Pulmonary artery endothelial cell (primary cell): ENCODE measurements at places on chromosomes 16 and 17. TPM values are rescaled to one million over a fixed set of nuclear protein-coding genes. Genes with fewer than 3 reads are reported as not detected.

Gene ZFP3
- total RNA-seq, result 1.1 and 1.9 TPM in 2 replicates

Gene MGRN1
- 22.9 and 24.4 TPM in 2 replicates for total RNA-seq

Gene SLC9A5
- total RNA-seq, result 0.99 and 1.3 TPM in 2 replicates

Gene TMEM235
- total RNA-seq, result 0.21 TPM in 1 of 2 replicates, not detected in the other

Gene ANKFN1
- total RNA-seq, result 0.42 and 1.5 TPM in 2 replicates

Gene SOX8
- 0.25 and 0.99 TPM in 2 replicates for total RNA-seq

Gene TBX2
- total RNA-seq, result not detected in 2 replicates

Gene TOX3
- not detected in 2 replicates for total RNA-seq

Gene ACE
- 30.6 and 38.3 TPM in 2 replicates for total RNA-seq
